ENCODE measurements at places on chromosomes 11 and 22.

DNA sequence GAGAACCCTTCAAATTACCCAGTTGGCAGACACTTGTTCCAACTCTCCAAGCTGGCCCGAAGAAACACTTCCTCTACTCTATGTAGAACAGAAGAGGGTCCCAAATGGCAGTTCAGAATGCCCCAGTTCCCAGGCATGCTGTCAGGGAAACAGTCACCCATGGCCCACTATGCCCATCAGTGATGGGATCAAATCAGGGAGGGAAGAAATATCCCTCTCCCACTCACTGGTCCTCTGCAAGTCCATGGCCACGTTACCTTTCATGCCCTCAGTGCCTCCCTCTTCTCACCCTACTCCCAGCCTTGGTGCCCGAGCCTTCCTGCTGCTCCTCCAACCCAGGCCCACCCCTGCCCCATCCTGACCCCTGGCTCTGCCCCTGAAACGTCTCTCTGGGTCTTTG lies 16.6 kb downstream of the APOL3 start:
- no peak for DNase-seq

GRCh38 chr11:104812103-104812788 lies 86.0 kb downstream of the CASP12 start:
- no peak for DNase-seq

- no peak for DNase-seq
These were observed 54.7 kb downstream of the GRAMD4 start for GRCh38 chr22:46674906-46675305.

GRCh38 chr11:117222991-117223740 lies 8.7 kb downstream of the PCSK7 start:
- no peak for DNase-seq

DNA sequence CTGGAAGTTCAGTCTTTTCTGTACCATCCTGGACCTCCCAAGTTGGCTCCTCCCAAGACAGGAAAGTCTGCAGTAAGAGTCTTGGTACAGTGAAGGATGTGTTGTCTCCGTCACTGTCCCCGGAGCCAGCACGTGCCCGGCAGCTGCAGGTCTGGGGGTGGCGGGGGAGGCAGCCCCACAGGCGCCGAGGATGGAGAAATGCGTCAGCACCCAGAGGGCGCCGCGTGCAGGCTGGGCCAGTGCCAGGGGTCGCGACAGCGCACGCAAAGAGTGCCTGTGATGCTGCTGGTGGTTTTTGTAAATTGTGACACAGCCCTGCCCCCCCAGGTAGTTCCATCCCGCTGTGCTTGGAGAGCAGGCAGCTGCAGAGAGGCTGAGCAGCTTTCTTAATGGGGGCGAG lies 1200.5 kb downstream of the BRD1 start:
- DNase-seq: no peak

- DNase-seq: no peak
These were observed 11.6 kb upstream of the OLFML1 start for GRCh38 chr11:7473717-7474116.

GRCh38 chr11:59102259-59102765 lies 4.7 kb upstream of the FAM111B start:
- DNase-seq: no peak

DNA sequence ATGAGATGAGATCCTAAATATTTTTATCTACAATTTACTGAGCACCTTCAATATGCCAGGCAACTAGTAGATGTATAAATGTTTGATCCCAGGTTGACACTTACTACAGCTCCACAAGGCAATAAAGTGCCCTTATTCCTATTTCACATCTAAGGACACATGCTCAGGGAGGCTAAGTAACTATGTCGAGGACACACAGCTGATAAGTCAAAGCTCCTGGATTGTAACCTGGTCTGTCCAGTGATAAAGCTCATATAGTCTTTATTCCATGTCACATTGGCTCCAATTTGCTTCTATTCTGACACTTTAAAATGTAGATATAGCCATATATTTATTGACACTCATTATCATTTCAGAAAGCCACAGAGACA lies 93.8 kb upstream of the BMAL1 start:
- no peak for DNase-seq

DNA sequence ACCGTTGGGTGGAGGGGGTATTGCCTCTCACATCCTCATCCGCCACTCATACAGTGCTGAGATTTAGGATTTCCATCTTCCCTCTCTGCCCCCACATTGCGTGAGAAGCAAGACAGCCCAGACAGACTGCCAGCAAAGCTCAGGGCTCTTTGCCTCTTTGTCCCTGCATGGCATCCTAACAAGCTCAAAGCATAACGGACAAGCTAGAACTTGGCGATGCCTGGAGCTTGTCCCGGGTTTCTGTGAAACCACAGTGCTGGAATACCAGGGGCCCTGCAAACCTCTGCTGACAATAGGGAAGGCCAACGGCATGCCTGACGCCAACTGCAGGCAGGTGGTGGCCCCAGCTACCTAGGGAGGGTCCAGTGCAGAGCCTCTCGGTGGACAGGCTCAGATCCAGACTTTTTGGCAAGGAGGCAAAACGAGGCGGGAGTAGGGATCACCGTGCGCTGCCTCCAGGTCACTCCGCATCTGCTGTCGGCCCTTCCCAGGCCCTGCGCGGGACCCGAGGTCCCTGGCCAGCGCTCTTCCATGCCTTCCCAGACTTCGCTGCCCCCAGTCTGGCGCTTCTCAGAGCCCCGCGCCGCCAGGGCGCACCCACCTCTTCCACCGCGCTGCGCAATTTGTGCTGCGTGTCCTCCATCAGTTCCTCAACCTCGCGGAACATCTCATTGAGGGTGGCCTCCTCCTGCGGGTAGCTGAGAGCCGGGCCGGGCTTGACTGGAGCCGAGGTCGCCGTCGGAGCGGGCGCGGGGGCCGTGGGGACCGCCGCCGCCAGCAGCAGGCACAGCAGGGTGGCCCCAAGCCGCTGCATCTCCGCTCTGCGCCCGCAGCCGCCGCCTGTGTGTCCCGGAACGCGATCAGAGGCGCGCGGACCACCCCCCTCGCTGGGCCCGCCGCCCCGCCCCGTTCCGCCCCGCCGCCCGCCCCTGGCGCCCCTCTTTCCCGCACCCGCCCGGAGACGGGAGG lies at the start of gene DKK3:
TSS of gene DKK3 (minus strand) at position 858 of the 969 bp plus-strand sequence. CDS start at position 814, 44 bp downstream.
- peak; percentile 56 for DNase-seq

DNA sequence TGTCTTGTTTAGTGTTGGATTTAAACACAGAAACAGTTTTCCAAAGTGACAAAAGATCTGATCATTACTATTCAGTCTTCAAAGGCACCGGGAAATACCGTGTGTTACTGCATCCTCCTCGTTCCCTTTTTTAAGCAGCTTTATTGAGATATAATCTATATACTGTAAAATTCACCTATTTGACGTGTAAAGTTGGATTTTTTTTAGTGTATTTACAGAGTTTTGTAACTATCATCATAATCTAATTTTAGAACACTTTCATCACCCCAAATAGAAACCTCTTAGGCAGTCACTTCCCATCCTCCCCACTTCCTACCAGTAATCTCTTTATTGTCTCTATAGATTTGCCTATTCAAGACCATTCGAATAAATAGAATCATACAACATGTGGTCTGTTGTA lies 1.4 kb downstream of the ANO5 start:
- no peak for DNase-seq

DNA sequence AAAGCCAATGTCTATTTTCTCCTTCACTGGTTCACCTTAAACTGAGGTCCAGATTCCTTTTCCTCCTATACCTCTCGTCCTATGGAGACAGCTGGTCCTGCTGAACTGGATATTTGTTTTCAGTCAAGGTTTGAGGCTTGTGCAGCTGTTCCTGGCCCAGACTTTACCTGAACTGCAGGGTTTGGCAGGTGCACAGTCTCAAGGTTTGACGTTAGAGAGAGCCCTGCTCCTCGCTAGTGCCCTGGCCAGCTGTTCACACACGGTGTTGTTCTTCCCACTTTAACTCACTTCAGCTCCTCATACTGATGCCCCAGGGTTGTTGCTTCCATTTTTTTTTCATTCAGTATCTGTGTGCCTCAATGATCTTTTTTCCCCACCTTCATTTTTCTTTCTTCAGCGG lies 74.0 kb upstream of the TTC12 start:
- no peak for DNase-seq

GRCh38 chr22:46849101-46849500 lies 86.7 kb downstream of the TBC1D22A start:
- DNase-seq: no peak

DNA sequence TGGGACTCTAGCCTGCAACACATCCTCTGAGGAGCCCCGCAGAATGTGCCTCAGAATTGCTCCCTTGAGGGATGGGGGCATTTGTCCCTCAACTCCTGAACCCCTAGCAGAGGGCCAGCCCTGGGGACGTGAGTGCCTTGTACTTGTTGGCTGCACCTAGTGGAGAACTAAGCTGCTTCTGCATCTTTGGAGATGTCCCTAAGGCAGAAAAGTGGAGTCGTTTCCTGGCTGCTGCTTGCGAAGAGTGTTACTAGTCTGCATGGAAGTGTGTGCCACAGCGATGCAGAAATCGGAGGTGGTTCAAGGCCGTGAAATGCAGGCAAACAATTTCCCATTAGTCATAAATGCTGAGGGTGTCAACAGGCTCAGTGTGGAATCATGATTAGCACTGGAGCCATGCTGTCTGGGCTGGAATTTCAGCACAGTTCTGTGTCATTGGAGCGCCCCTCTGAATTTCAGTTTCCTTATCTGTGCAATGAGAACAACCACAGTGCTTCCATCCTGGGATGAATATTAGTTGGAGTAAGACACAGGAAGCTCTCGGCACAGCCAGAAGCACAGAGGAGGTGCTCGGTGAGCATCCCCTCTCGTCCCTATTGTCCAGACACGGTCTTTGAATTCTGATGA lies 56.5 kb downstream of the MIAT start:
- no peak for DNase-seq

All from putamen (tissue), 1 donor.